Kidney tubule cell (primary cell): ENCODE measurements at places on chromosomes 12 and 14.

DNA sequence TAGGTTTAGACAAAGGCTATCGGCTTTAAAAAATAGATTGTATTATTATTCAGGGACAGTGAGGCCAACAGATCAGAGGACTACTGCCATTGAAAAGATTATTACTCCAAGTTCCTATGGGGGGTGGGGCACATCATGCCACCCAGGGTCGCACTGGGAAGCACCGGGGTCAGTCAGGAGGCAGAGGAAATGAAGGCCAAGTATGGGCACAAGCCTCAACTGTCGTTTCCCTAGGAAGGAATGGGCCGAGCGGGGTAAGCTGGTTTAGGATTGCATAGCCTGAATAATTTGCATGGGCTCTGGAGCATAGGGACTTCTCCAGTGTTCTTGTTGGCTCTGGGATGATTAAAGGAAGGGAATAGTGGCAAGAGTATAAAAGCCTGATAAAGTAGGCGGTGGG lies 205.3 kb downstream of the NOVA1 start:
- no peak for DNase-seq

DNA sequence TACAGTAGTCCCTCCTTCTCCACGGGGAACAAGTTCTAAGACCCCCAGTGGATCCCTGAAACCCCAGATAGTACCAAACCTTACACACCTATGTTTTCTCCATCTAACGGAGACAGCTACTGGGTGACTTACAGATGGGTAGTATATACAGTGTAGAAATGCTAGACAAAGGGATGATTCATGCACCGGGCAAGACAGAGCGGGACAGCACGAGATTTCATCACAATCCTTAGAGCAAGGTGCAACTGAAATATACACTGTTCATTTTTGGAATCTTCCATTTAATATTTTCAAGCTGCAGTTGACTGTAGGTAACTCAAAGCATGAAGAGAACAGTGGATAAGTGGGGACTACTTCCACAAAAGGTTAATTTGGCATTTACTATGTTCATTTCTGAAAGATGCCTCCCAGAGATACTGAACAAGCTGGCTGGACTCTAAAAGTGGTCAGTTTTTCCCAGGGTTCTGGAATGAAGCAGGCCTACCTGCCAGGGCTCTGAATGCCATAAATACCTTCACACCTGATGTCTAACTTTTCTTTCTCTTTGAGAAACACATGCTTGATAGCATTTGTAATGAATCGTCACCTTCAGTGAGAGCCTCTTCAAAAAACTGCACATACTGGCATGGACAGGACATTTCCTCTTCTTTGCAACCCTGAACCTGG lies 127.7 kb upstream of the FOXN3 start:
- DNase-seq: peak; percentile 16

DNA sequence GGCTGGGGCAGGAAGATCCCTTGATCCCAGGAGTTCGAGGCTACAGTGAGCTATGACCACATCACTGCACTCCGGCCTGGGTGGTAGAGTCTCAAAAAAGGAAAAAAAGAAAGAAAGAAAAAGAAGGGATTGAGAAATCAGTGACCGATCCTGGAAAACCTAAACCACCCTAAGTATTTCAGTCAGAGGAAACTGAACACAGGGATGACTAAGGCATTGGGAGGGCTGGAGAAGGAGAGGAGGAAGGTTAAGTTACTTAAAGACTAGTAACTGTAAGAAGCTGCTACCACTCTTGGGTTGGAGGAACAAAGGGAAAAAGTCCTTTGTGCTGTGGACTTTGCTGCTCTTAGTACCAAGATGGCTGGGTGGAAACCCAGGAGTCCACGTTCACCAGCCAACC lies 10.6 kb downstream of the HHIPL1 start:
- no peak for DNase-seq

- DNase-seq: no peak
These were observed 132.0 kb upstream of the RAP1B start for GRCh38 chr12:68478516-68479260.

GRCh38 chr14:66487164-66487563 lies 993 bp downstream of the CCDC196 start:
- DNase-seq: no peak

DNA sequence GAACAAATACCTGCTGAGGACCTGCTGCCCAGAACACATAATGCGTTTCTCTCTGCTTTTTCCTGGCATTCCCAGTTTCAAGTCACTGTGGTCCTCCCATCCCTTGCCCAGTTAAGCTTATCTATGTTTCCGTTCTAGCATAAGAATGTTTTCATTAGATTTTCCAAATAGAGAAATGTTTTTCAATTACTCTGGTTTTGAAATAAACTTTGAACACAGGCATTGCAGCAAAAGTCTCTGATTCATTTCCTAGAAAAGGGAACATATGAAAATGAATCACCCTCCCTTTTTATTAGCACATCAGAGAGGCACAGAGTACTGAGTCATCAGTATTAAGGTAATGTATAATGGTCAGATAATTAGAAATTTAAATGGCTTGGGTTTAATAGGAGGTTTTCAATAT lies 201.1 kb upstream of the TMEM260 start:
- peak; percentile 50 for DNase-seq

- no peak for DNase-seq
These were observed 42.1 kb downstream of the RASSF3 start for GRCh38 chr12:64652346-64652745.

DNA sequence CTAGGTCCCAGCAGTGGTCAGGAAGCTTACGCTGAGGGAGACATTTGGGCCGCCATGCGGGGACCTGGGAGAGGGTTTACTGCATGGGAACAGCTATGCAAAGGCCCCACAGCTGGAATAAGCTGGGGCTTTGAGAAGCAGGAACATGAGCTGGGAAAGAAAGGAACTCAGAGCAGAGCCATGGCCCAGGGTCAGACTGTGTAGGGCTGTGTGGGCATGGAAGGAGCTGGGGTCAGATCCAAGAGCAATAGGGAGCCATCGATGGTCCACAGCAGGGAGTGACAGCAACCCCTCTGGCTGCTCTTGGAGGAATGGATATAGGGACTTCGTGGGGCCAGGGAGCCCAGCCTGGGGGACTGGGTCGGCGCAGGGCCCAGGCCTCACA lies 151.6 kb downstream of the ADGRD1 start:
- no peak for DNase-seq

DNA sequence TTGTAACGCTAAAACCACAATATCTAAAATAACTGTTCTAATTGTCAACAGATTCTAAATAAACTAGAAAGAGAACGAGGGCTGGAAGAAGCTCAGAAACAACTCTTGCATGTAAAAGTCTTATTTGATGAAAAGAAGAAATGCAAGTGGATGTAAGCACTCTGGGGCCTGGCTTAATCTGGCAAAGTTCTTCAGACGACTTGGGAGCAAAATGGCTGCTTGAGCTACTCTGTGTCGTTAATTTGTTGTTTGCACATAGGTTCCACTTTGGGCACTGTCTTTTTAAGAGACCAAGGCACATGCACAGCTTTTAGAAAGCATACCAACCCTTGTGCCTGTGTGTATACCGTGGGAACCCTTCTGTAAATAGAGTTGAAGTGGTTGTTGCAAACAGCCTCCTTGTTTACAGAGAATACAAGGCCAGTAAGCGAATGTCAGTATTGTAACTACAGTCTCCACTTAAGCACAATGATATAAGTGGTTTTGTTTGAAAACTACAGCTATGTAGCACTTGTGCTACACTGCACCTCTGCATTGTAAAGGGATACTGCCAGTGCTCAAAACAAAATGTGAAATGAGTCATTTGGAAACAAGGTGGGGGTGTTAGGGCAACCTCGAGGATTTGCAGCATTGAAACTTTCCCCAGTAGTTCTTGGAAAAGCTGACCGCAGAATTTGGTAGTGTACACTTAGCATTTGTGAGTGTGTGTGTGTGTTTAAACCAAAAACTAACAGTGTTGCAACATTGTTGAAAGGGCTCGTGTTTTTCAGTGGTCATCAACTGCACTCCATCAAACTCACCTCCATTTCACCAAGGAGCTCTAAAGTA lies 154.3 kb downstream of the CEP83 start:
- DNase-seq: no peak

GRCh38 chr12:32533971-32534590 lies 134.7 kb downstream of the FGD4 start:
- peak; percentile 78 for DNase-seq

DNA sequence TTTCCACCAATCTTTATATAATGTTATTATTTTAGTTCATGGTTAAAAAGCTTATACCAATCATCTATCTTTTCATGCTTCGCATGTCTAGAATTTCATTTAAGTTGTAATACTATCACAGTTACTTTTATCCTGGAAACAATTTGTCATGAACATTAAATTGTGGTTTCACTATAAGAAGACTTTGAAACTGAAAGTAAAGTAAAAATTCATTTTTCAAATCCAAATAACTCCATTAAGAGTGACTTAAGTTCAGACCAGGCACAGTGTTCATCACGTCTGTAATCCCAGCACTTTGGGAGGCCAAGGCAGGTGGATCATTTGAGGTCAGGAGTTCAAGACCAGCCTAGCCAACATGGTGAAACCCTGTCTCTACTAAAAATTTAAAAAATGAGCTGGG lies 12.4 kb downstream of the ESR2 start:
- DNase-seq: no peak

GRCh38 chr14:36363704-36364103 lies 43.3 kb upstream of the MBIP start:
- no peak for DNase-seq

DNA sequence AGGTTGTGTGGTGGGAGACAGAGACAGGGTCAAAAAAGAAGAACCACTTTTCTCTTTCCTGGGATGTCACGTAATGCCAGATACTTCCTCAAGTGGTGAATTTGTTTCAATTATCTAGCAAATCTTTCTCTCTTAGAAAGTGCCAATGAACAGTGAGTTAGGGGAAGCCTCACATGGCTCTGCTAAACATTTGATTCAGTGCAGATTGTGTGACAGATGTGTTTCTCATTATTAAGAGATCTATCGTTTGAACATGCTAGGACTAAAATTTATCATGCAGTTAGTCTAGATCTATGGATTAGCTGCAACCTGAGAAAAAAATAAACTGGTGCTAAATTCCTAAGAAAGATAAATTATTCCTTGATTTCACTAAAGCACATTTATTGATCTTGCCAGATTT lies 247.8 kb downstream of the MDGA2 start:
- no peak for DNase-seq

DNA sequence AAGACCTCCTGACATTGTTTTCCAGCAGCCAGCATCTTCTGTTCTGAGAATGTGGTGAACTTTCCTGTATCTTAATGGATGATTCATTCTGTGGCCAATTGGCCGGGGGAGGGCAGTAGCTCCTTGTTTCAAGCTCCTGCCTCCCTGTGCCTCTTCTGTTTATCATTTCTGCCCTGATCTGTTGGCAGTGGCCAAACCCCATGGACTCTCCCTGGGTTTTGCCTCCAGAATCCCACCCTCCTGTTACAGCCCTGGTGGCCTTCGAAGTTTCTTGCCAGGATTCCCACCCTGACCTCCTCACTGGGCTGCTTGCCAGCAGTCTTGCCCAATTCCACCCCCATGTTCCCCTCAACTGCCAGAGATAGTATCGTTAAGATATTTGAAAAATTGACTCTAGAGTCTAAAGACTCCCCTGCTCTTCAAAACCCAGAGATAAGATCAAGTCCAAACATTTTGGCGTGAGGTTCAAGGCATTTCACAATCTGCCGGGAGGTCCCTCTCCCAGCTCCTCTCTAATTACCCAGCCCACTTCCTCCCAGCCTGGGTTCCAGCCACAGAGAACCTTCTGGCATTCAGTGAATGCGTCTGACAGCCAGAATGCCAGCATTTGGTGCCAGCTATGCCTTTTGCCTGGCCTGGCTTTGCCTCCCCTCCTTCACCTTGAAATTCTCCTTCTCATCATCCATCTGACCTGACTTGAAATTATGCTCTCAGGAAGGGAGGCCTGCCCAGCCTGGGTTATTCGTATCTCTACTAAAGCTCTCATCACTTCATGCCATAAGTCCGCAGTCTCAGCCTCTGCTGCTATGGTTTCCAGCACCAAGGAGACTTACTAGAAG lies 37.7 kb upstream of the TXNRD1 start:
- peak; percentile 81 for DNase-seq

GRCh38 chr12:110537605-110538409 lies 35.7 kb downstream of the RAD9B start:
- DNase-seq: peak; percentile 93

DNA sequence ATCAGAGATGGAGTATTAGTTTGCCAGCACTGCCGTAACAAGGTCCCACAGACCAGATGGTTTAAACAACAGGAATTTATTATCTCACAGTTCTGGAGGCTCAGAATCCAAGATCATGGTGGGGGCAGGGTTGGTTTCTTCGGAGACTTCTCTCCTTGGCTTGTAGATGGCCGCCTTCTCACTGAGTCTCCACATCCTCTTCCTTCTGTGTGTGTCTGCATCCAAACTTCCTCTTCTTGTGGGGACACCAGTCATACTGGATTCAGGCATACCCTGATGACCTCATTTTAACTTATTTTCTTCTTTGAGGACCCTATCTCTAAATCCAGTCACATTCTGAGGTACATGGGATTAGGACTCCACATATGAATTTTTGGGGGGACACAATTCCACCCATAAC lies 455.5 kb downstream of the RGS6 start:
- DNase-seq: no peak

GRCh38 chr12:78695749-78696148 lies 168.8 kb upstream of the SYT1 start:
- no peak for DNase-seq

DNA sequence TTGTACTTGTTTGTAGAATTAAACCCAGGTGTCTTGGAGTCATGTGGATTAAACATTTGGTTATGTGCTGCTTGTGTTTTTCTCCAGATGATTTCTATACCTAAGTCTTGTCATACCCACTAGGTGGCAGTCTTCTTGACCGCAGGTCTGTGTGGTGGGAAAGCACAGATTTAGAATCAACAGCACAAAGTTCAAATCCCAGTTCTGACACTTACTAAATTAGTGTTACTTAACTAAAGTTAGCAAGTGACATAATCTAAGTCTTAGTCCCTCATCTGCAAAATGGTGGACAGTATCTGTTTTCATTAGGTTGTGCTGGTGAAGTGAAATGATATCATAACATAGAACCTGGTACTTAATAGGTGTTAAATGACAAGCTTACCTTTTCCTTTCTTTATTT lies 151.0 kb upstream of the ARHGAP5 start:
- peak; percentile 58 for DNase-seq

- no peak for DNase-seq
These were observed 9.8 kb downstream of the PSEN1 start for GRCh38 chr14:73146111-73146510.
